ENCODE measurements at places on chromosomes 12 and 14.

DNA sequence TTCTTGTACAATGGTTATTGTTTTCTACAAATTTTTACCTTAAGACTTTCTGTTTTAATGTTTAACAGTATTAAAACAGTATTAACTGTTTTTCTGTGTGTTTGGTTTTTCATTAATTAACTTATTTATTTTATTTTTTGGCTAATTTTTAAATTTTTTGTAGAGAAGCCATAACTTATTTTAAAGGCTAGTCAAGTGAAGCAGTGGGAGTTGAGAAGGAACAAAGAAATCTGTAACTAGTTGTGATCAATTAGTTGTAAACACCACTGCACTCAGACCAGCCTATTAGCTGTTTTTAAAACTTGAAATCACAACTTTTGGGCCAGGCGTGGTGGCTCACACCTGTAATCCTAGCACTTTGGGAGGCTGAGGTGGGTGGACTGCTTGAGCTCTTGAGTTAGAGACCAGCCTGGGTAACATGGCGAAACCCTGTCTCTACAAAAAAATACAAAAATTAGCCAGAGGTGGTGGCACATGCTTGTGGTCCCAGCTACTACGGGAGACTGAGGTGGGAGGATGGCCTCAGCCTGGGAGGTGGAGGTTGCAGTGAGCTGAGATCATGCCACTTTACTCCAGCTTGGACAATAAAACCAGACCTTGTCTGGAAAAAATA is 50.9 kb upstream of the HECTD1 start:
- no peak for DNase-seq

DNA sequence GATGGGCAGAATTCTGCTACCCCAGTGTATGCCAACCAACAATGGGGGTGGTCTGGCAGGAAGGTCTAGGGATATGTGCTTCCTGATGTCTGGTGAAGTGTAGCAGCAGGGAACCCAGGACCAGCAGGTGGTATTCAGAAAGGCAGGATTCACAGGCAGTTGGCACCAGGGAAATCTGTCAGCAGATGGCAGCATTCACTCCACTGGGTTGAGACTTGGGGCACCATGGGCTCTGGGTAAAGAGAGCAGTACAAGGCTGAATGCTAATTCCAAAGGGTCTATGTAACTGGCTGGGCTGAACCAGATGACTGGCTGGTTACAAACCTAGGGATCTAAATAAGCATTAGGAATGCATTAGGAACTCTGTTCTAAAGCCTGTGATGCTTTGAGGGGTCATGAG is 466.9 kb upstream of the STXBP6 start:
- DNase-seq = no peak

DNA sequence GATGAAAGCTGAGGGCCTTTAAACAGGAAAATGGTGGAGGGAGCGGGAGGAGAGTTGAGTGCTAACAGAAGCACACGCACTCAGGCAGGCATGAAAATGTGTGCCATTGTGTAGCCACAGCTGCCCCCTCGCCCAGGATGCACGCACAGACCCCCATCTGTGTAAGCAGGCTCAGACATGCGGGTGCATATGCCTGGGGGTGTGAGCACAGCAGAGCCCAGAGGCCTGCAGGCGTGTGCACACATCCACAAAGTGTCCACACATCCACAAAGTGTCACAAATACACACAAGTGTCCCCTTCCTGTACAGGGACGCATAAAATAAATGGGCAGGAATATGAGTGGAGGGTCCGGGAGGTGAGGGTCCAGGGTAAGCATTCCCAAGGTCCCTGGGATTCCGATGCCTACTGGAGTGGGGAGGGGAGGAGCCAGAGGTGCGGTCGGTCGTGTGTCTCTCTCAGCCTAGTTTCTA is 805 bp upstream of the KRT7 start:
- DNase-seq = no peak

- DNase-seq = no peak
These were observed 6.3 kb upstream of the NFE2 start for GRCh38 chr12:54306925-54307741.

GRCh38 chr12:67876305-67876915 is 112.8 kb upstream of the IFNG-AS1 start:
- DNase-seq = no peak

DNA sequence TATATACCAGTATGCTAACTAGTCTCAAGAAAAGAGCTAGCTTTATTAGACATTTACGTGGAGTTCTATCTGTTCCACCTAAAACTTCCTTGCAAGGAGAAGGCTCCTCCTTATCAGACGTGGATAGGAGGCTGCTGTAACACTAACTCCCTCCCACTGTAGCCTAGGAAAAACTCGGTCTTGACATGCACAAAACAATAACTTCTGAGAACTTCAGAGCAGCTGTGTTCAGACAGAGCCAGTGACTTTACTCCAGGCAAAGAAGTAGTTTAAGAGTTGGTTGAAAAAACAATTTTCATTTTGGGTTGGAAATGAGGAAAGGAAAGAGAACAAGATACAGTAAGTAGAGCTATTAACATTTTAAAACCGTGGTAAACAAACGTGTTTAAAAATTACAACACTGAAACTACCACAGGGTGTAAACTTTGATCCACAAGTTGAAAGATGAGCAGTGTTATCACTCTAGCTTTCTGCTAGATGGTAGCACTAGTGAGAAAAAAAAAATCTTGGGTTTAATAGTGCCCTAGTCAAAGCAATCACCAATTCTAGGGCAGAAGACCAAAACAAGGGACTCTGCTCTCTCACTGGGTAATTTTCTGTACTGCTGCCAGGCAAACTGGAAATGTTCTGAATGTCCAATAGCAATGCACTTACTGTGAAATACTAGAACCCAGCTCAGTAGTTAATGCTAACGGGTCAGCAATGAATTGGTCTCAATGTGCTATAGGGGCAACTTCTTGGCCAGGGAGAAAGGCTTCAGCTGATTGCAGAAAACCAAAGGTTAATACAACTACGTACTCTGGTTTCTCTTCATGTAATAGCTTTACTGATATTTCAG is 2.4 kb downstream of the ATF7 start:
- DNase-seq = no peak

GRCh38 chr12:19539836-19540235 is 100.5 kb downstream of the AEBP2 start:
- no peak for DNase-seq
